ENCODE measurements at places on chromosomes 16 and 17.

GRCh38 chr16:30728321-30728720, 19.9 kb upstream of the PHKG2 start:
- no peak for DNase-seq

GRCh38 chr16:11164482-11165270, 91.3 kb downstream of the SOCS1 start:
- no peak for DNase-seq

- no peak for DNase-seq
These were observed 30.6 kb downstream of the ZNF750 start for GRCh38 chr17:82808921-82809905.

DNA sequence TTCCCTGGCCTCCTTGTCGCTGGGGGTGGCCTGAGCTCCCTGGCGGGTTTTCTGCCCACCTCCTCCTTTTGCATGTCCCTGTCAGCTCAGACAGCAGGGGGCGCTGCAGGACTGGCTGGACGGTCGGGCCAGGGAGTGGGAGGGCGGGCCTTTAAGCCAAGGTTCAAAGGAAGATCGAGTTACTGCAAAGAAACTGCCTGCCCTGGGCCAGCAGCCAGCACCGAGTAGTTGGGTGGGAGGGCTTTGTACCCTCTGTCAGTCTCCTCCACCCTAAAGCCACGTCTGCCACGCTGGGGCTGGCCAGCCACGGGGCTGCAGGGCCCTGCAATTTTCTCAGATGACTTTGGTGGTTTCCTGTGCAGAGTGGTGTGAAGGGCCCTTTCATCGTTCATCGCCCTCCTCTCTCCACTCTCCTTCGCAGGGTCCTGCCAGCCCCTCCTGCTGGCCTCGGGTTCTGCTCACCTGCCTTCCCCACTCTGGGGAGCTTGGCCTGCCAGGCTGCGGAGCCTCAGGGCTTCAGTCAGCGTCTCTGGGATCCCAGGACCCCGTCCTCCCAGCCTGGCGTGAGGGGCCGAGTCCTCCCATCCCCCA, 12.3 kb downstream of the GPR142 start:
- DNase-seq, result peak; percentile 53

DNA sequence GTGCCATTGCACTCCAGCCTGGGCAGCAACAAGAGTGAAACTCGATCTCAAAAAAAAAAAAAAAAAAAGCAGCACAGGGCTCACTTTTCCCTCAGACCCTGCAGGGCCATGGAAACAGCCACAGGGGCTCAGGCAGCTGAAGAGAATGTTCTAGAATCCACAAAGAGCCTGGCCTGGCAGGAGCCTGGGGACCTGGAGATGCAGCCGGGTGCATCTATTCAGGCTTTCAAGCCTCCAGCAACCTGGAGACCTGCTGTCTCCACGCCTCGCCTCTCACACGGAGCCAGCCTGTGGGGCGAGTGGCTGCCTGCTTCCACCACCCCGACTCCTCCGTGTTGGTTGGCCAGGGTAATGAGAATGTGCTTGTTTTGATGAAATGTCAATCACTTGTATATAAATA, 44.0 kb upstream of the MEAK7 start:
- no peak for DNase-seq

Data from renal cortical epithelial cell (primary cell).